Activated T-helper 1 cell treated with anti-CD3 and anti-CD28 coated beads, Interleukin-2, amount 50 U/mL, for 16 hours (primary cell): ENCODE measurements at places on chromosomes 2 and 18.

DNA sequence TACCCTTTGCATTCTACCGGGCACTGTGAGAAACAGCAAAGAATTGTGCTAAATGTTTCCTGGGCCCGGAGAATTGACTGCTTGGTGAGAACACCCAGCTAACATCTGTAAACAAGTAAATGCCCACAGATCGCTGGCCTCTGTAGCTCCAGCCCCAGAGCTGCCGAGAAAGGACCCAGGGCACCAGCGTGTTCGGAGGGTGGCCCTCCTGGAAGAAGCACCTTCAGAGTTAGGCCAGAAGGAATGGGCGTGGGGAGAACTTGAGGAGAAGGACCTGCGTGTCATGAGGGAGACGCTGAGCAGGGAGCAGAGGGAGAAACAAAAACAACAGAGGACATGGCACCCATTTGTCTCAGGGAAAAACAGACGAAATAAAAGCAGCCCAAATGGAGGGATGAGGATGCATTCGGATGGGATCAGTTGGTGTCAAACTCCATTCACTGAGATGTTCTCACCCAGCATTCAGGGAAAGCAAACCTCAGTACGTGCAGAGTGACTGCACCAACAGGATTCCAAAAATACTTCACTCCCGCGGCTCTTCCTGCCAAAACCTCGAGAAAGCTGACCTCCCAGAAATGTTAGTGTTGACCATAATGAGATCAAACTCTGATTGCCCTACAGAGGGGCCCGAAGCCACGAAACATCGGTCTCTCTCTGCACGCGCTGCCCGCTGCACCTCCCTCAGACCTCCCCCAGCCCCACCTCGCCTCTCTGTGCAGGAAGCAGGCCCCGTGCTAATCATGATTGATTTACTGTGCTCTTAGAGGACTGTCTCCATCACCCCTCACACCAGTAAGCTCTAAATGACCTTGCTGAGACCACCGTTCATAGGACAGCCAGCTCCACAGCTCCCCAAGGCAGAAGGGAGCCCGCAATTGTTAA lies 376.3 kb upstream of the SALL3 start:
- DNase-seq = no peak

DNA sequence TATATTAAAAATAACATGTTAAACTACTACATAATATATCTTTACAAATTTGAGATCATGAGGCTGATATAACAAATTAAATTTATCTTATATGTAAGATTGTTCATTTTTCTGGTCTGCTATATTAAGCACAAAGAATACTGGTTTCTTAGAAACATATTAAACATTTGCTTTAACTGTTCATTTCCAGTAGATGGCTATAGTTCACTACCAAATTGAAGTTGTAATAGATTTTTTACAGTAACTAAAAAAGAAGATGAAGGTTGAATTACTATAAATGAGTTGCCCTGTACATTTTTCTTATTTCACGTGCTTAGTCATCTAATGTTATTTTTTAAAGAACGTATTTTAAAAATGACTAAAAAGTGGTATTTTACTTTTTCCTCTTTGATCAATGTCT lies 57.0 kb downstream of the ZNF407 start:
- DNase-seq = no peak

DNA sequence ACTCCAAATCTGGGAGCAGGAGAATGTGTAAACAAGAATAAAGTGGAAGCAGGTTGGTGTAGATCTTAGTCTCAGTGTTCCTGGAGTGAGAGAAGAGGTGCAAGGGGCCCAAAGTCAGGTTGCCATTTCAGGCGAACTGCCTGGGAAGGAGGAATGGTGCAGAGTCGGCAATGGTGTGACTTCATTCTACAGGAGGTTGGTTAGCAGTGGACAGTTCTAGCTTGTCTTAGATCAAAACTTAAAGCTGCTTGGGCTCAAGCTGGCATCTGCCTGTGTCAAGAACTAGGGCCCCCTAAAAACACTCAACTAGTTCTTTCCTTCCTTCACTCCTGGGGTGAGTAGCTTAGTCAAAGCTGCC lies 3.5 kb downstream of the STK16 start:
- DNase-seq = no peak

DNA sequence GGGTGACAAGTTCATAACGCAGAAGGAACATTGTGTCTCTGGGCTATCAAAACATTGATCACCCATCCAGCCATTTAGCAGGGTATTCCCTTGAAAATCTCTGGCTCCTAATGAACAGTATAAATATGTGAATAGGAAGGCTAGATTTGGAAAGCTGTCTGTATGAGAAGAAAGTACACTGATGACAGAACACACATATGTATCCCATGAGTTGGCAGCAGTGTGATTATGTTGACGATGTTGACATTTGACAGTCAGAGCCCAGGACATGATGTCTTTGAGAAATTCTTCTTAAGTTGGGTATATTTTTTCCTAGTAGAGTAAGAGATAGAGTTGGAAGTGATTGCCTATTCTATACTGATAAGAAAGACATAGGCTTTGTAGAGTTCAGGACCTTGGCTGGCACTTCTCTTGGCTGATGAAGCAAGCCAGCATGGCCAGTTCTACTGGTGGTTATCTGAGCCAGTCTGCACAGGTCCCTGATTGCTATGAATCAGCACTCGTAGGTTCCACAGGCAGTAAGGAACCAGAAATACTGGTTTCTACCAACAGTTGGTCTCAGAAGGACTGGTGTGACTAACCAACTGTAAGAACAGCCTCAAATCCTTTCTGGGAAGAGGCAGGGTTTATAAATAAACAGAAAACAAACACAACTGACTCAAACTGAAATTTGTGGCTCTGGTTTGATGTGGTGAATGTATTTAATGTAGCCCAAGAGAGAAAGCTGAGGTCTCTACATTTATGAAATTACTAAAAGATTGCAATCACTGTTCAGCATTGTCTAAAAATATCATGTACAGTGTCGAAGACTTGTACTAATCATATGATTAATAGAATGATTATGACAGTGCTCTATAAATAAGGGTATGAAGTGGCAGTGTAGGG lies 43.9 kb upstream of the RAPH1 start:
- DNase-seq = no peak

DNA sequence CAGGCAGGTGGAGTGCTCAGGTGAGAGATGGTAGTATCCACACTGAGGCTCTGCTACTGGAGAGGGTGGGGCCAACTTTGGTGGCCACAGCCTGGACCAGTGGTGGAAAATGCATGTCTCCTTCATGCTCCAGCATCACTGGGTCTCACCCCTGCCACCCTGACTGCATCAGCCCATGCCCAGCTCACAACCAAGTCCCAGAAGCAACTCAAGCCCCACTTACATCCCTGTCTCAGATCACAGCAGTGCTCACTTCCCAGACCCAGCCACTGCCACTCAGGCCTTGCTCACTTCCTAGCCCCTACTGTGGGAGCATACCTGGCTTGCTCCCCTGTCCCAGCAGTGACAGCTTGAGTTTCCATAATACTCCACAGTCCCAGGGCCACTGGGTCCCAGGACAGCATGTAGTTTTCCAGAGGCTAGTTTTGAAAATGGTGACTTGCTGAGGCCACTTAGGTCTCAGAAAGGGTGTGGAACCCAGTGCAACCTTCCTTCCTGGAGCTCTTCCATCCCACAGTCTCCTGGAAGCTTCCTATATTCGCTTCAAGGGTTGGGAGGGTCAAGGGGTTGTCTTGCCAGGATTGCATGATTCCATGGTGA lies 58.8 kb downstream of the GPC1 start:
- no peak for DNase-seq

DNA sequence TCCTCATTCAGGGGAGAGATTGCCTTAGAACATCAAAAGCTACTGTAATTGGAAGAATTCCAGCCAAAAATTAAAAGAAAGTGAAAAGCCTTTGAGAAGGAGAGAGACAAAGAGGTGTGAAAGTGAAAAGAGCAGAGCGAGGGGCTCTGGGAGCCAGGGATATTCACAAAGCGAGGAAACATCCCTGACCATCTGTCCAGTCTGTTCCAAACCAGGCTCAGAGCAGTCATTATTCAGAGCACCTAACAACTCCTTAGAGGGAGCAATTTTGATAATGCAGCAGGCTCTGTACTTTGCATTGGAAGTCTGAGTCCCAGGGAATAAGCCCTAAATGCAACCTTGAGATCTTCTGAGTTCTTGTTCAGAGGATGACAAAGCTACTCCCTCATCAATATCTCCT lies 119.1 kb upstream of the LYPD1 start:
- no peak for DNase-seq

DNA sequence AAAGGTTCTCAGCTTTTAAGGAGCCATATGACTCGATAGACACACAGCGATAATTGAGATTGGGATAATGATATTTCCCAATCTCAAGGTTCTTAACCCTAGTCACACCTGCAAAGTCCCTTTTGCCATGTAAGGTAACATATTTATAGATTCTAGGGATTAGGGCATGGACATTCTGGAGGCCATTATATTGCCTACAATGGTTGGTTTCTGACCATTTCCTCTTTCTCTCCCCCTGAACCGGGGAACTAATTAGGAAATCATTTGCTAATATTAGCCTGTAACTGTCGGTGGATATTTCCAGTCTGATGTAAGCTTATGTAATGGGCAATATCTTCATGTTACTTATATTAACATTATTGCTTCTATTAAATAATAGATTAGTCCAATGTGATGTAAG lies 40.8 kb upstream of the ARHGAP15 start:
- DNase-seq = no peak

DNA sequence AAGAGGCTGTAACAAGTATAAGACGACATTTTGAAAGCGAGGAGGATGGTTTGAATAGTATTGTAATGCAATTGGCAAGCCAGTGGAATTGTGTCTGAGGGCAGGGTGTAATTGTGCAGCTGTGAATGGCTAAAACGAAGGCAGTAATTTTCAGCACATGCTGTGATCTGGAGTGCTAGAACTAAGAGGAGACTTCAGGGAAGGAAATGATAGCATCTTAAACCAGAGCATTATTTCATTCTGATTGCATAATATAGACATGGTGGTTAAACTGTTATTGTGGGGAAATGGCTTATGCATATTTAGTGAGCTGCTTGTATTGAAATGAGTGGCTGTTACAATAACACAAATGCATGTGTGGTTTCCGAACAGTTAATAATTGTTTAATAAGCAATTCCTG lies 36.3 kb downstream of the THSD7B start:
- DNase-seq = no peak

GRCh38 chr2:17813742-17814473 lies 2.4 kb upstream of the MSGN1 start:
- no peak for DNase-seq

- DNase-seq = no peak
Observed at GRCh38 chr2:59974051-59974766, 579.2 kb downstream of the BCL11A start.

DNA sequence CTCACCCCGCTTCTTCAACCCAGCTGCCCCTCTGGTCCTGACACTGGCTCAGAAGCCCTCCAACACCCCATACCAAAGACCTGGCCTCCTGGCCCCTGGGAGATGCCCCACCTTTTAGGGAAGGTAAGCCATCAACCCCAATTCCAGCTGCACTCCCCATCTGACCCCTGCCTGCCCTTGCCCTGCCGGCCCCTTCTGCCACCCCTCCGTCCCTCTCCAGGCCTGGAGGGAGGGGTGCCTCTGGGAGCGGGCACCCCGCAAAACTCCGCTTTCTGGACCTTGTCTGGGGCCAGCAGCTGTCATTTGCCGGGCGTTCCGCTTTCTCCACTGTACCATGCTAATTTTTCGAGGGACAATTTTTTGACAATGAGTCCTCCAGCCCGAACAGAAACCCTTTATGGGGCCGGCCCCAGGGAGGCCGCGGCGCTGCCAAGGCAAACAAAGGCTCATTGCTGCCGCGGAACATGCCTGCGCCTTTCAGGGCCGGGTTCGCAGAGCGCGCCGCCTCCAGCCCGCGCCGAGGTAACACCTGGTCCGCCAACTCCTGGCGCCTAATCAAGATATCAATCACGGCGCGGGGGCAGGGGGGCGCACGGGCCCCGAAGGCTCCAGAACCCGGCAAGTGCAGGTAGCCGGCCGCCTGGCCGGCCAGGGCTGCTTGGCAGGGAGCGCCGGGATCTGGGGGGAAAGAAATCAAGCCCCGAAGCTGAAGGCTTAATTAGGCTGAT lies 96.0 kb downstream of the INHBB start:
- no peak for DNase-seq

GRCh38 chr2:200640176-200640575 lies 54.4 kb downstream of the AOX1 start:
- DNase-seq = no peak

GRCh38 chr2:209426432-209426831 lies 2.6 kb downstream of the MAP2 start:
- DNase-seq = no peak

GRCh38 chr2:98175811-98176210 lies 88.8 kb downstream of the VWA3B start:
- DNase-seq = no peak

DNA sequence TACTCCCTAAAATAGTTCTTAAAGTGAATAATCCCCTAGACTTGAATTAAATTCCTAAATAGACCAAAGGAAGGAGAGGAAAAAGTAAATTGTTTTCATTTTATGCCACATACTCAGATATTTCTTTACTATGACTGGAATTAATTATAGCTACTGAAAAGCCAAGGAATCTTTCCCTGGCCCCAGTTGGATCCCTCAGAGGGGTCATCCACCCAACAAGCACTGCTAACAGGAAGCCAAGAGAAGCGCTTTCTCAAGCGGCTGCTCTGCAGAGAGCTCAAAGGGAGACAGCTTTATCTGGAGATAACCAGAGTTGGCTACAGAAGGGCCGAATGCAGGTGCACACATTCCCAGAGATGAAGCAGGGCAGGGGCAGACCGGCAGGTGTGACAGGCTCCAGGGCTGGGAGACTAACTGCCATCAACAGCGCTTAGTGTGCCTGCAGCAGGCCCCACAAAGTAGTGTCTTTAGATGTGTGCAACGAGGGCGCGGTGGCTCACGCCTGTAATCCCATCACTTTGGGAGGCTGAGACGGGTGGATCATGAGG lies 51.1 kb downstream of the POLR1A start:
- DNase-seq = no peak
